ENCODE measurements at places on chromosomes 5 and 9.

GRCh38 chr9:90840696-90841095, 39.1 kb downstream of the SYK start:
- no peak for DNase-seq

DNA sequence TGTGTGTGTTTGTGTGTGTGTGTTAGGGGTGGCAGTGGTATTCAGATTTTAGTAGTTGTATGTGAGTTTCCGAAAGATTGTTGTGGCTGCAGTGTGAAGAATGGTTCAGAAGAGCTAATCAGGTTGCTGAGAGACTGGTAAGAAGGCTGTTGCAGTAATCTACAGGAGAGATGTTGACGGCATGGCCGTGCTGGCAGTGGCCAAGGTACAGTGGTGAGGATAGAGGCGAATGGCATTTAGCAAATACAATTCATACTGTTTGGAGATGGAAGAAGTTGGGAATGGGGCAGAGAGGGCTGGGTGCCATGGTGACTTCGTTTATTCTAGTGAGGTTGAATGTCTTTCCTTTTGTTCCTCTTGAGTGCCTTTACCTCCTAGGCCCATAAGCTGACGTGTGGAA, 77.5 kb upstream of the SPATA31D4 start:
- no peak for DNase-seq

DNA sequence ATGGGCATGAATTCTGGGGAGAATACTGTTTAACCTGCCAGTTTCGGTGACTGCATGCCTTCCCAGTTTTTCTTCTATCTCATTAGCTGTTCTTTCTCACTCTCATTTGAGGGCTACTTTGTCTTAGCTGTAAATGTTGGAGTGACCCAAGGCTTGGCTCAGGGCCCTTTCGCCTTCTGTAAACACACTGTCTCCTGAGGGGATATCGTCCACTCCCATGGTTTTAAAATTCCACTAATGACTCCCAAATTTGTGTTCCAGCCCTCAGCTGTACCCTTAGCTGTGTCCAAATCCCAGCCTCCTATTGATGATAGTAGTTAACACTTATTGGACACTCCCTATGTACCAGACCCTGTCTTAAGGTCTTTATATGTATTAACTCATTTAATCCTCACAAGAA, 14.1 kb upstream of the RNF145 start:
- DNase-seq, result no peak

DNA sequence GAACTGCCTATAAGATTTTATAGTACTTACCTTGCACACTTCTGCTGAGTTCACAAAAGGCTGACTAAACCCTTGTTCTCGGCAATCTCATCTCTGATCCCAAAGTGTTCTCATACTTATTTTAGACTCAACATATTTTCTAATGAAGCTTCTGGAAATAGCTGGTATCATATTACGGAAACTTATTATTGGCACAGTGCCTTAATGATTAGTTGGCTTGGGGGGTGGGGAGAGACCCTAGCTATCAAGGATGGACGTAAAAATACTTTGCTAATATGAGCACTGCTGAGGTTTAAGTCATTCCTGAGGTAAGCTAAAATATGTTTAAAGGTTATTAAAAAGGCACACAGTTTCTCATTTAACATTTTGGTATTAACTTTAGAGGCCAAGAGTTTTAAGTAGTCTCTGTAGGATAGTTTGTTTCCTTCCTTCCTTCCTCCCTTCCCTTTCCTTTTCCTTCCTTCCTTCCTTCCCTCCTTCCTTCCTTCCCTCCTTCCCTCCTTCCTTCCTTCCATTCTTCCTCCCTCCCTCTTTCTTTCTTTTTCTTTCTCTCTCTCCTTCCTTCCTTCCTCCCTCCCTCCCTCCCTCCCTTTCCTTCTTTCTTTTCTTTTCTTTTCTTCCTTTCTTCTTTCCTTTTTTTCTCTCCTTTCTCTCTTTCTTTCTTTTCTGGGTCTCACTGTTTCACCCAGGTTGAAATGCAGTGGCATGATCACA, 31.5 kb downstream of the ZSWIM6 start:
- DNase-seq, result no peak

DNA sequence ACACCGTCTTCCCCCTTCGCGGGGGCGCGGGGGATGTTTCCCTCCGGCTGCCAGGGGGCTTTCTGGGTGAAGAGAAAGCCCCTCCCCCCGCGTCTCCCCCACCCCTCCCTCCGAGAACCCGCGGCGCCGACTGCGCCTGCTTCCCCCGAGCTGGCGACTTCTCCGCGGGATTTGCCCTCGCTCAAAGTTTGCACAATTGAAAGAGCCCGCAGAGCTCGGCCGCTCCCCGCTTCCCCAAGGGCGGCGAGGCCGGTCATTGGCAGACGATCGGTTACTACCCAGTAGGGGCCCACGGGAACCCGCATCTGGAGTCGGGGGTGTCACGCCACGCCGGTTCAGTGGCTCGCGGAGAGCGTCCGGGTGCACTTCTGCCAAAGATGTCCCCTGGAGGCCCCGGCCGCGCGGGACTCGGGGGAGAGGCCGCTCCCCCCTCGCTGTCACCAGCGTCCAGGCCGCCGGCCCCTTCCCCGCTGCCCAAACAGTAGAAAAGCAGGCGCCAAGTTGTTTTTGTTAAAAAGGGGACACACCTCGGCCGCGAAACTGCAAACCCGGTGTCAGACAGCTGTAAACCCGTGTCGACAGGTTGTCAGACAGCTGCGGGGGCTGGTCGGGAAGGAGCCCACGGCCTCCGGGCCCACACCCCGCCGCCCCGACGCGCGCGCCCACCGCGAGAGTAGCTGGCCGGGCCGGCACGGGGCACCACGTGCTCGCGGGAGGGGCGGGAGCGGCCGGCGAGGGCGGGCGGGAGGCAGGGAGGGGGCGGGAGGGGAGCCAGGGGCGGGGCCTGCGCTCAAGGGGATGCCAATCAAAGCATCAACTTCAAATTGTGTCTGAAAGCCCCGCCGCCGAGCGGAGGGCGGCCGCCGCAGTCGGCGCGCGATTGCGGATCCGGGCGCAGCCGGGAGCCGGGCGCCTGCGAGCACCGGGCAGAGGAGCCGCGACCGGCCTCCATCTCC, at the start of gene IRX1:
TSS of gene IRX1 (plus strand) at position 827 of the 956 bp plus-strand sequence. CDS start 274 bp downstream, outside the sequence.
- peak; percentile 66 for DNase-seq

DNA sequence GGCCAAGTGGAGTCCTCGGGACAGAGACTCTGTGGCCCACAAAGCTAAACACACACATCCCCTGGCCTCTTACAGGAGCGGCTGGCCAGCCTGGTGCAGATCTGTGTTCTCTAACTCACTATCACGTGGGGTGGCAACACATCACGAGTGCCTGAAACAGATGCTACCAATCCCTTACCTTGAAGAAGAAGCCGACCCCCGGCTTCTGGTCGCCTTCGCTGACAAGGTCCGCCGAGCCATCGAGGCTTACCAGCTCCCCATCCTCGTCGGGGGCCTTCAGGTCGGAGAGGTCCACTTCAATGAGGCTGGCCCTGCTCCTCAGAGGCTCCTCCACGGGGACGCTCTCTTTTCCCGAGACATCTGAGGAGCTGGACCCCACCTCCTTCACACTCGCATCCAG, 86.7 kb downstream of the CAMSAP1 start:
- no peak for DNase-seq

DNA sequence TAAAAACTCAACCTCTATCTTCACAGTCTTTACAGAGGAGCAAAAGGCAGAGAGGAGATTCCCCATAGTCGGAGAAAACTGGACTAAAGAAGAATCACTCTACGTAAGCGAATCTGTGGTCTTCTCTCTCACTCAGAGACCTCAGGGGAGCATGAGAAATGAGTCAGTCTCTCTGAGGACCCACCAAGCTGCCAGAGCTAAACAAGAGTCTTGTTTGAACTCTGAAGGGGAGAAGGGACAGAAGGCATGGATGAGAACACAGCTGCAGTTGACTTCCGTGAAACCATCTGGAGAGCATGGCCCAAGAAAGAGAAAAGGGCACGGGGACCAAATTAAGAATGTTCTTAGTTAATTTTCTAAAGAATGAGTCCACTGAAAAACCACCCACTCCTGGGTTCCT, 12.8 kb upstream of the MAN2A1 start:
- DNase-seq, result no peak

DNA sequence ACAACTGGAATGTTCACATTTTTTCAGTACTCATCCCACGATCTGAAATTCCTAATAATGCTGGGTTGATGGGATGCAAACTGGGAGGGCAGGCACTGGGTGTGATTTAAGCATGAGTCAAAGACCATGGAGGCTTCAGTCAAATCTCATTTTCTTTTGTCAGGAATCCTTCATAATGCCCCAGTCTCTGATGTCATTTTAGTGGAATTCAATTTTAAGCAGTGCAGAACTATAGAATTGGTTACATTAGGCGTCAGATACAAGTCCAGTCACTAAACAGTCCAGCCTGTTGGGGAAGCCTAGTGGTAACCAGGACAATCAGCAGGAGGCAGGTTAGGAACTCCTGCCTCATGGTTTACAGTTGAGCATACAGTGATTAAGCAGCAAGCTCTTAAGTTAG, 41.0 kb upstream of the TMEM215 start:
- DNase-seq, result no peak

DNA sequence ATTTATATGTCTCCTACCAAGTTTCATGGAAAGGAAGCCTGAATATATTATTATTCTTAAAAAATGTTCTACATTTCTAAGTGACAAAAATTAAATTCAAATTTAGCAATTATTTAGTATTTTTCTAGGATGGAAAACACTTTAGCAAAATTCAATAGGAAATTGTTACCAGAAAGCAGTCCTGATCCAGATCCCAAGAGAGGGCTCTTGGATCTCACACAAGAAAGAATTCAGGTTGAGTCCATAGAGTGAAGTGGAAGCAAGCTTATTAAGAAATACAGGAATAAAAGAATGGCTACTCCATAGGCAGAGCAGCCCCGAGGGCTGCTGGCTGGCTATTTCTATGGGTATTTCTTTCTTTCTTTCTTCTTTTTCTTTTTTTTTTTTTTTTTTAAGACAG, 44.7 kb downstream of the LRRC70 start:
- DNase-seq, result no peak

DNA sequence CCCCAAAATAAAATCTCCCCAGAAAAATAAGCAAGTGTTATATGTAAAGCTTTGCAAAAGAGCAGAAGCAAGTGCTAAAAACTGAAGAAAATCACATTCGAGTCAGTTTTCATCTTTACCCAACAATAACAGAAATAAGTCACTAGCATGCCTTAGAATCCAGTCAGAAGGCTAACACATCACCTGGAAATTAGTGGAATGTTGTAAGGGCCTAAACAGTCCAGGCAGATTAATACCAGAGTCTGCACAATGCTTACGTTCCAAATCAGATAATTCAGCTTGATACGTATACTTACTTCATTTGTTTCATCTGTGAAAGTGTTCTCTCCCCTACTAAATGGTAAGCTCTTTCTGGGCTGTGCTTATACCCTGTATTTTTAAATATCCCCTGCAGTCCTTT, 42.7 kb downstream of the SUSD1 start:
- no peak for DNase-seq

DNA sequence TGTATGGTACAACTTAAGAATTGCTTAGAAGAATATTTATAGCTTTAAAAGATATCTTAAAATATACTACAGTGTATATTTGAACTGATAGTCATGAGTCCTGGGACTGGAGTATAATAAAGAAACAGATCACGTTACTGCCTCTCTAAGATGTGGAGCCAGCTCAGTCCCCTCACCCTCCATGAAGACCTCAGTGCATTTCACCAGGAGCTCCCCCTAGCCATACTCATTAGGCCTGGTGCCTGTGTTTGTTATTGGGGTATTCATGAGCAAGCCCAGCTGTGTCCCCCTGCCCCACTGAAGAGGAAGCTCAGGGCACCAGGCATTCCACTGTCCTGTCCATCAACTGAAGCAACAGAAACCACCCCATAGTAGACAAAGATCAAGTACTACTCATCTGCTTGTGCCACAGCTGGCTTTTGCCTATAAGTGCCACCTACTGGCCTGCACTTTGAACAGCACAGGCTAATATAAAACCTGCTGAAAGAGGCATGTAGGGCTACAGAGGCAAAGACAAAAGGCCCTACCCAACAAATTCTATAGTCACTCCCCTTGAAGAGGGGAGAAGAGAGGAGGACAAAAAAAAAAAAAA, 850.2 kb upstream of the NUDT12 start:
- peak; percentile 62 for DNase-seq

DNA sequence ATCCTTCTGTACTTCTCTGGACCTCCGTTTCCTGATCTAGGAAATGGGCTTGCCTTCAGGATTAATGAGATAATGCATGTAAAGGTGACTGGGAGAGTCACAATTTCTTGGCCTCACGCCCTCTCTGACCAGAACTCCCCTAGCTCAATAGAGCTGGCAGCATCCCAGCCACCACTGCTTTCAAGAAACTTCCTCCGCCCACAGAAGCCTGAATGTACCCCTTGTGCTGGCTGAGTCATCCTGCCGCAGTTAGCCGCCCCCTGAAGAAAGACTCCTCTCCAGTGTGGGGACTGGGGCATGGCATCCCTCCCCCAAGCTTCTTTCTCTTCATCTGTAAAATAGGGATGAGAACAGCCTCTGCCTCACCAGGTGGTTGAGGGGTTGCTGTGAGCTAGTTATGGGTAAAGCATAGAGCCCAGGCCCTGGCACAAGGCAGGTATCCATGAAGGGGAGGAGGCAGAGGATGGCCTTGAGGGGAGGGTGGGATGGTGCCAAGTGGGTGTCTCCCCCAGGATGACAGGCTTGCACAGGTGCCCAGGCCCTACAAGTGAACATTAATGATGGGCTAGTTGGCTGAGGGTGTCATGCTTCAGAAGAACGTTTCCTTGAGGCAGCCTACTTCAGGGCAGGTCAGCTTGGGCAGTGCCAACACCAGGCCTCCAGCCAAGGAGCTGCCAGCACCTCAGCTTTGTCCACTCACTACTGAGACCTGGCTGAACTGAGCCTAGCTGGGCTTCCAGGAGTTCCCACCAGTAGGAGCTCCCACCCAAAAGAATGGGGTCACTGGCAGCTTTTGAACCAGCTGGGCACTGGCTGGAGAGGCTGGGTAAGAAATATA, 3.4 kb downstream of the PDLIM4 start:
- DNase-seq, result no peak

- no peak for DNase-seq
Measured at GRCh38 chr5:107773479-107773878, 102.7 kb upstream of the EFNA5 start.

DNA sequence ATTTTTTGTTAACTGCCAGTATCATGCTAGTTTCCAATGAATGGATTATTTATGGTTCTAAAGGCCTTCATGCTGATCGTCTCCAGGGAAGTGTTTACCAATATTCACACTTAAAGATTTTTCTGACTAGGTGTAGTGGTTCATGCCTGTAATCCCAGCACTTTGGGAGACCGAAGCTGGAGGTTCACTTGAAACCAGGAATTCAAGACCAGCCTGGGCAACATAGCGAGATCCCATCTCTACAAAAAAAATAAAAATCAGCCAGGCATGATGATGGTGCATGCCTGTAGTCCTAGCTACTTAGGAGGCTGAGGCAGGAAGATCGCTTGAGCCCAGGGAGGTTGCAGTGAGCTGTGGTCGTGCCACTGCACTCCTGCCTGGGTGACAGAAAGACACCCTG, 43.5 kb downstream of the FAM13B start:
- DNase-seq, result no peak

- no peak for DNase-seq
Measured at GRCh38 chr5:121432-121831, 29.5 kb downstream of the PLEKHG4B start.

GRCh38 chr5:876398-877365, 15.9 kb downstream of the BRD9 start:
- DNase-seq, result no peak
